ENCODE measurements at places on chromosomes 11 and 22.
A peak's percentile ranks its signal among the peaks of the same experiment; 100 is the strongest.

DNA sequence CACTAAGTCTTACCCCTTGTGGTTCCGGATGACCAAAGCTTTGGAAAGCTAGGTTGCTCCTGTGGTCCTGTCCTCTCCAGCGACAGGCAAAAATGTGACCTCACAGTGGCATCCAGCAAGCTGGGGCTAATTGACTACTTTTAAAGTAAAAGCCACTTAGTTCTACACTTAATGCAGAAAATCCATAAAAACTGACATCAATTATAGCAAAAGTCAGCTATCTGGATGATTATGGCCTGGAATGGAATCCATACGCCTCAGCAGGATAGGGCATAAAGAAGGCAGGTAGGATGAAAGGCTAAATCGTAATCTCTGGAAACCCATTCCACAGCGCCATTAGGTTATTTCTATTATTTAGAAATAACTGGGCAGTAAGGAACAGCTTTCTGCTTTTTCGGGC, 91.9 kb downstream of the ARL14EP start:
- no peak overlapping the region for H3K4me3 ChIP-seq
- no peak overlapping the region for H3K27ac ChIP-seq
- H3K27me3 ChIP-seq = no peaks in the 10 kb centered on the region
- H3K4me1 ChIP-seq = peaks cover 16% of the 10 kb centered on the region

- no peak for DNase-seq
- no peaks in the 10 kb centered on the region for H3K4me1 ChIP-seq
- no peaks in the 10 kb centered on the region for H3K36me3 ChIP-seq
- H3K27me3 ChIP-seq = no peaks in the 10 kb centered on the region
- H3K4me3 ChIP-seq = no peak overlapping the region
Measured at GRCh38 chr11:104876324-104876723, 21.9 kb downstream of the CASP12 start.

DNA sequence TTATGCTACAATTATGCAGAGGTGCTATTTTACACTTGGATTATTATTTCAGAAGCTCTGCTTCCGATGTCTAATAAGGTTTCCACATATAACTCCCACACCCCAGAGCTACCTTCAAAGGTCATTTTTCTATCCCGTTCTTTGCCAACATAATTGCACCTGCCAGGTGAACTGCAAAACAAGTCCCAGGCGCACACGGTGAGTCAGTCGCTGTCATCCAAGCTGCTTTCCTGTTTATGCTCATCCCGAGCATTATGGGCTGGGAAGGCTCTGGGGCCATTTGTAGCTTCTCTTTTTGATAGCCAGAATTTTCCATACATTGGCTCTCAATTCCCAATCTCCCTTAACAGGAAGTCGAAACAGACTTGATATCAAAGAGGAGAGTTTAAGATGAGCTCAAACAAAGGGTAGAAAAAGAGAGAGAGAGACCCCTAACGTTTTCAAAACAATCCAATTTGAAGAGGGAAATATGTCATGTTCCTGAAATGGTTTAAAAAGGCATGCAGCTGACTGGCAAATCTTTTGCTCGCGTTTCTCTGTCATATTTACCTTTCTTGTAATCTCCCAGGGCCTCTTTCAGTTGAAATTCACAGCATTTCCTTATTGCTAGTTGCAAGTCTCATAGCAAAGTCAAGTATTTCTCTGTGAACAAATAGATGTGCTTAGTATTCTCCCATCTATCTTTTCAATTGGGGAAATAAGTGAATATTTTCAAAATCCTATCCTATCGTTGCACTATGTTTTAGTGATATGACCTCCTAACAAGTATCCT, 815.9 kb downstream of the KCNA4 start:
- no peaks in the 10 kb centered on the region for H3K36me3 ChIP-seq
- H3K4me1 ChIP-seq = no peaks in the 10 kb centered on the region
- no peak overlapping the region for H3K4me3 ChIP-seq
- H3K27me3 ChIP-seq = no peaks in the 10 kb centered on the region
- DNase-seq = peak; percentile 43
- H3K27ac ChIP-seq = peak overlapping the region; percentile 91

DNA sequence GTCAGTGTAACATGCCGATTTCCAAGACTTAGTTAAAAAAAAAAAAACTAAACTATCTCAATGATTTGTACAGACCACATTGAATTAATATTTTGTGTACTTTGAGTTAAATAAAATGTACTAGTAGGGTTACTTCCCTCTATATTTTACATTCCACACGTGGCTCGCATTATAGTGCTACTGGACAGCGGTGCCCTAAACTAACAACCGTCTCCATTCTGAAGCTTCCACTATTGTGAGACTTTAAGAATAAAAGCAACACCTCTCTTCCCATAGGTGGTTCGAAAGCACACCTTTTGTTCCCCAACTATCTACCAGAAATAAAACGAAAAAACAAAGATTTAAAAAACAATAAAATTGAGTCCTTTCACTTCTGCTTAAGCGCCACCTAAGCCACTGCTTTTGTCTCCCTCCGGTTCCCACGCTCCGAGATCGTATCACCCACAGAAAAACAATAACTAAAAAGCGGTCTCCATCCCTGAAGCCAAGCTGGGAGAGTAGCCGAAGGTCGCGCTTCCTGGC, 380 bp upstream of the TTC17 start:
- H3K27me3 ChIP-seq = no peaks in the 10 kb centered on the region
- peak overlapping the region; percentile 53 for H3K4me3 ChIP-seq
- peak; percentile 12 for DNase-seq
- H3K27ac ChIP-seq = peak overlapping the region; percentile 55
- peaks cover 14% of the 10 kb centered on the region for H3K4me1 ChIP-seq
- H3K36me3 ChIP-seq = no peaks in the 10 kb centered on the region

DNA sequence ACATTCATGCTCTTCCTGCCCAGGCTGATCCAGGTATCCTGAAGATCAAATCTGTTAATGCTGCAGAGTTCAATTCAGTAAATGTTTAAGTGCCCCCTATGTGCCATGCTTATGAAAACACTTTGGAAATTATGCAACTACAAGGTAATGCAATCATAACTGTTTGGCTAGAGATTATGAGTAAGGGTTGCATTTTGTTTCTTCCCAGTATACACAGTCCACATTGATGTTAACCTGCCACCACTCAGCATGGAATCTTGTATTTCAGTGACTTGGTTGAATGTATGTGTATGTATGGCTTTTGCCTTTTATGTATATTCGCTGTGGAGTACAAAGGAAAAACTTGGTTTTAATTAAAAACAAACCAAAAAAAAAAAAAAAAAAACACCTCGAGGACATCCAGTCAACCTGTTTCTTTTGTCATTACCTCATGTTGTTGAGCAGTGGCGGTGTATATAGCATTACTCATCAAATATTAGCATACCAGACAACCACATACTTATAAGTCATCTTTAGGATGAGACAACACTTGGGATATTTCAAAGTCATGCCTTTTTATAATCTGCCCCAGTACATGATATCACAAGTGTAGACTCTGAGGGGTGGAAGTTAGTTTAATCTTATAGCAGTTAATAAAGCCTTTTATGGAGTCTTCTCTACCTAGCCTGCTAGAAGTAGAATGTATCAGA, 86.1 kb upstream of the HORMAD2 start:
- no peaks in the 10 kb centered on the region for H3K27me3 ChIP-seq
- H3K36me3 ChIP-seq = peaks cover 5% of the 10 kb centered on the region
- H3K27ac ChIP-seq = peak overlapping the region; percentile 89
- no peak for DNase-seq

GRCh38 chr11:15035283-15035682, 38.1 kb upstream of the CALCB start:
- H3K4me1 ChIP-seq = no peaks in the 10 kb centered on the region
- DNase-seq = no peak
- no peak overlapping the region for H3K4me3 ChIP-seq
- H3K27ac ChIP-seq = no peak overlapping the region
- H3K36me3 ChIP-seq = no peaks in the 10 kb centered on the region

GRCh38 chr11:96390488-96390792, 627 bp downstream of the JRKL start:
- H3K36me3 ChIP-seq = no peaks in the 10 kb centered on the region
- peak overlapping the region; percentile 70 for H3K4me3 ChIP-seq
- peaks cover 7% of the 10 kb centered on the region for H3K4me1 ChIP-seq
- H3K27me3 ChIP-seq = no peaks in the 10 kb centered on the region
- peak overlapping the region; percentile 94 for H3K27ac ChIP-seq

GRCh38 chr22:47166033-47166404, 403.6 kb downstream of the TBC1D22A start:
- DNase-seq = no peak
- H3K4me1 ChIP-seq = no peaks in the 10 kb centered on the region
- H3K4me3 ChIP-seq = no peak overlapping the region
- no peaks in the 10 kb centered on the region for H3K36me3 ChIP-seq

GRCh38 chr22:36419177-36419911, 31.6 kb upstream of the MYH9 start:
- H3K4me1 ChIP-seq = peaks cover 28% of the 10 kb centered on the region
- no peak overlapping the region for H3K4me3 ChIP-seq
- H3K36me3 ChIP-seq = no peaks in the 10 kb centered on the region
- H3K27me3 ChIP-seq = no peaks in the 10 kb centered on the region

- H3K36me3 ChIP-seq = no peaks in the 10 kb centered on the region
- no peaks in the 10 kb centered on the region for H3K4me1 ChIP-seq
- H3K4me3 ChIP-seq = no peak overlapping the region
Measured at GRCh38 chr11:128956401-128957201, 13.9 kb upstream of the TP53AIP1 start.

- no peaks in the 10 kb centered on the region for H3K36me3 ChIP-seq
- H3K4me3 ChIP-seq = no peak overlapping the region
- no peaks in the 10 kb centered on the region for H3K27me3 ChIP-seq
- DNase-seq = no peak
Measured at GRCh38 chr11:63532799-63533475, 3.7 kb upstream of the PLAAT4 start.

- H3K36me3 ChIP-seq = no peaks in the 10 kb centered on the region
- no peak for DNase-seq
- H3K27ac ChIP-seq = no peak overlapping the region
- peaks cover under 1% of the 10 kb centered on the region for H3K4me1 ChIP-seq
- H3K27me3 ChIP-seq = no peaks in the 10 kb centered on the region
Measured at GRCh38 chr11:125947419-125948277, 1.8 kb downstream of the VSIG10L2 start.

DNA sequence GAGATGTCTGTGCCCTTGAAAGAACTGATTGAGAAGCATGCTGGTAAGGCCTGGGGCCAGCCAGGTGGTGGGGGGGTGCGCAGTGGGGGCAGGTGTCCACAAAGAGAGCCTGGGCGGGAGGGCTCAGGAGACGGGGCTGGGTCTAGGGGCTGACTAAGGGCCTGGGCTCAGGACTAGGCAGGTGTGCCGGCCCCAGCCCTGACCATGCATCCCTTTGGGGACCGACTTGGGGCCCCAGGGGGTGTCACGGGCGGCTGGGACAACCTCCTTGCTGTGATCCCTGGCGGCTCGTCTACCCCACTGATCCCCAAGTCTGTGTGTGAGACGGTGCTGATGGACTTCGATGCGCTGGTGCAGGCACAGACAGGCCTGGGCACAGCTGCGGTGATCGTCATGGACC, 4.4 kb downstream of the NDUFV1 start:
- no peak for DNase-seq
- H3K27ac ChIP-seq = no peak overlapping the region
- no peaks in the 10 kb centered on the region for H3K36me3 ChIP-seq
- no peak overlapping the region for H3K4me3 ChIP-seq

- no peaks in the 10 kb centered on the region for H3K4me1 ChIP-seq
- no peak overlapping the region for H3K4me3 ChIP-seq
- no peaks in the 10 kb centered on the region for H3K36me3 ChIP-seq
Measured at GRCh38 chr22:44850946-44851345, 98.6 kb downstream of the ARHGAP8 start.

GRCh38 chr11:62463121-62463542, 44.3 kb downstream of the SCGB1A1 start:
- no peaks in the 10 kb centered on the region for H3K27me3 ChIP-seq
- DNase-seq = no peak
- H3K27ac ChIP-seq = no peak overlapping the region
- H3K4me1 ChIP-seq = peaks cover 15% of the 10 kb centered on the region

GRCh38 chr22:43796567-43796966, 15.5 kb downstream of the EFCAB6 start:
- no peak overlapping the region for H3K27ac ChIP-seq
- no peaks in the 10 kb centered on the region for H3K4me1 ChIP-seq
- no peak overlapping the region for H3K4me3 ChIP-seq
- DNase-seq = peak; percentile 75
- no peaks in the 10 kb centered on the region for H3K36me3 ChIP-seq
- no peaks in the 10 kb centered on the region for H3K27me3 ChIP-seq

DNA sequence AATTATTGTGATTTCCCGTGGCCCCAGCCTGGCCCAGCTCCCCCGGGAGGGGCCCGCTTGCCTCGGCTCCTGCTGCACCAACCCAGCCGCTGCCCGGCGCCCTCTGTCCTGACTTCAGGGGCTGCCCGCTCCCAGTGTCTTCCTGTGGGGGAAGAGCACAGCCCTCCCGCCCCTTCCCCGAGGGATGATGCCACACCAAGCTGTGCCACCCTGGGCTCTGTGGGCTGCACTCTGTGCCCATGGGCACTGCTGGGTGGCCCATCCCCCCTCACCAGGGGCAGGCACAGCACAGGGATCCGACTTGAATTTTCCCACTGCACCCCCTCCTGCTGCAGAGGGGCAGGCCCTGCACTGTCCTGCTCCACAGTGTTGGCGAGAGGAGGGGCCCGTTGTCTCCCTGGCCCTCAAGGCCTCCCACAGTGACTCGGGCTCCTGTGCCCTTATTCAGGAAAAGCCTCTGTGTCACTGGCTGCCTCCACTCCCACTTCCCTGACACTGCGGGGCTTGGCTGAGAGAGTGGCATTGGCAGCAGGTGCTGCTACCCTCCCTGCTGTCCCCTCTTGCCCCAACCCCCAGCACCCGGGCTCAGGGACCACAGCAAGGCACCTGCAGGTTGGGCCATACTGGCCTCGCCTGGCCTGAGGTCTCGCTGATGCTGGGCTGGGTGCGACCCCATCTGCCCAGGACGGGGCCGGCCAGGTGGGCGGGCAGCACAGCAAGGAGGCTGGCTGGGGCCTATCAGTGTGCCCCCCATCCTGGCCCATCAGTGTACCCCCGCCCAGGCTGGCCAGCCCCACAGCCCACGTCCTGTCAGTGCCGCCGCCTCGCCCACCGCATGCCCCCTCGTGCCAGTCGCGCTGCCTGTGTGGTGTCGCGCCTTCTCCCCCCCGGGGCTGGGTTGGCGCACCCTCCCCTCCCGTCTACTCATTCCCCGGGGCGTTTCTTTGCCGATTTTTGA, 3.3 kb upstream of the ANKRD13D start:
- no peaks in the 10 kb centered on the region for H3K27me3 ChIP-seq
- DNase-seq = no peak
- H3K4me1 ChIP-seq = peaks cover 20% of the 10 kb centered on the region
- no peaks in the 10 kb centered on the region for H3K36me3 ChIP-seq

DNA sequence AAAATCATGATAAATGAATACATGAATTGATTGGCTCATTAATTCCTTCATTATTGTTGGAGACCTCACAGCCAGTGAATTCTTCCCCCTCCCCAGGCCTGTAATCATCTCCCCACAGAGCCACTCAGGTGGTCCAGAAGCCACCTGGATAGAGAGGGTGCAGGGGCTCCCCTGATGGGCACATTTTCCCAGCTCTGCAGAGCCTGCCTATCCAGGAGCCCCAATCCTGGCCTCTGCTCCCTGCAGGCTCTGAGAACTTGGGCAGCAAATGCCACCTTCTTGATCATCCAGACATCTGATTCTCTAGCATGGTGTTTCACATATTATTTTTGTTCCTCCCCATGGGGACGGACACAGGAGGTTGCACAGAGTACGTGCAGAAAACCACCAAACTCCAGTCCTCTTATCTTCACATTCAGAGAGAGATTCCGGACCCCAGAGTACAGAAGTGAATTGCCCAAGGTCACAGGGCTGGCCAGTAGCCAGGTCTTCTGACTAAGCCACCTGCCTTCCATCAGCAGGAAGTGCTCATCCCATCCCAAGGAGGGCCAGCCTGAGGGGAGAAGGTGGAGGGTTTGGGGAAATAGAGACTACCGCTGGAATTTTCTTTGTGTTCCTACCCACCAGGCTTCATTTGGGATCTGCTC, 348.0 kb downstream of the BUD13 start:
- H3K4me3 ChIP-seq = no peak overlapping the region
- H3K27me3 ChIP-seq = no peaks in the 10 kb centered on the region
- peak; percentile 48 for DNase-seq
- H3K36me3 ChIP-seq = no peaks in the 10 kb centered on the region
